ENCODE measurements at places on chromosomes 2 and 18.

DNA sequence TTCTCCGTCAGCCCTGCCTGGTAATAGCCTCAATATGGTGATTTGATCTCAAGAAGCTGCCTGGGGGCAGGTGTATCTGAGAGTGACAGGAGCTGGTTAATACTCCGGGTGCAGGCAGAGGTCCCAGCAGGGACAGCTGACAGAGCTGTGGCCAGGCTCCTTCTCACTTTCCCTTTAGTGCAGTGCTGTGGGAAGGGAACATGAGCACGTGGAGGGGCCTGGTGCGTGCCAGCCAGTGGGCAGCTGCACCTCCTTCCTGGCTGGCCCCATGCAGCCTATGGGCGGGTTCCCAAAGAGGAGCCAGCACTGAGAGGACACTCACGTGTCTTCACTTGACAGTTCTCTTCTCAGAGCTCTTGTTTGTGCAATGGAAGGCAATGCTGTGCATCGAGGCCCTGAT is 9.1 kb downstream of the CNNM4 start:
- DNase-seq, result no peak

DNA sequence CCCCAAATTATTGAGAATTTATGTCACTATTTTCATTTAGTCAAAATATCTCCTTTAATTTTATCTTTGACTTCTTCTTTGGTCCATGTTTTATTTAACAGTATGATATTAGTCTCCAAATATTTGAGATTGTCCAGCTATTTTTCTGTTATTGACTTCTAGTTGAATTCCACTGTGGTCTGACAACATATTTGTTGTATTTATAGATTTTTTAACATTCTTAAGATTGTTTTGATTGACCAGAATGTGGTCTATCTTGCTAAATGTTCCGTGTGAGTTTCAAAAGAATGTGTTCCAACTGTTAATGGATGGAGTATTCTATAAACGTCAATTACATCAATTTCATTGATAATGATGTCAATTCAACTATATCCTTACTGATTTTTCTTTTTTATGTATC is 1452.1 kb downstream of the SUCLG1 start:
- DNase-seq, result no peak

GRCh38 chr2:240913810-240914644 is 7.9 kb downstream of the CROCC2 start:
- DNase-seq, result no peak

DNA sequence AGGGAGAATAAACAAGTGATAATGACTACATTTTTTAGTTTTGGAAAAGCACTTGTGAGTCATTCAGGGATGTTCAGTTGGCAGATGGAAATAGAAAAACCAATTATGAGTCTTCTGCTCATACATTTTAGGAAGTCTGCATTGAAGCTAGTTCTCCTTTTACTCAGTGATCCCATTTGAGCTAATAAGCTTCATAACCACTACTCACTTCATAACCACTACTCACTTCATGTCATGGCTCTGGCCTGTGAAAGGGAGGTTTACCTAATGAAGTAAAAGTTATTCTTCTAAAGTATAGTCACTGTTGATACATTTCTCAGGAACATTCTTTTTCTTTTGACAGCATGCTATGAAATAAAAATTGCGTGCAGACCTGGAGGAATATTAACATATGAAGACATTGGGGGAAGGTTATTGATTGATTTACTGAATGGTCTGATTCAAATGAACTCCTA is 948.7 kb downstream of the TSN start:
- no peak for DNase-seq

All from kidney epithelial cell (primary cell).